ENCODE measurements at places on chromosomes 3 and 15.

DNA sequence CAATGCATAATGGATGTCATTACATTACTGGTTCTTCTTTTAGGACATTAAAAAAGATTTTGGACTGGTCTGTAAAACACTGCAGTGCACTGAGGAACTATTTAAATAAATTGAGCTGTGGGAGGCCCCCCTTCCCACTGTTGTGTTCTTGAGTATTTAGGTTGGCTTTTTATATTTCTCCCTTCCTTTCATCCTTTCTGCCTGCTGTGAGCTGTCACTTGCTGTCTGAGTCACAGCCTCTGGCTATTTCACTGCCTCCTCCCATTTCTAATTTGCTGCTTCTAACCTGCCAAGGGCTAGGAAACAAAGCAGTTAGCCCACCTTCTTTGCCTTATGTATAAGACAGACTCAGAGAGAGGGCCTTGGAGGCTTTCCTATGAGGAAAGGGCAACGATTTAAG lies 89.0 kb upstream of the FNDC3B start:
- no peak for DNase-seq

DNA sequence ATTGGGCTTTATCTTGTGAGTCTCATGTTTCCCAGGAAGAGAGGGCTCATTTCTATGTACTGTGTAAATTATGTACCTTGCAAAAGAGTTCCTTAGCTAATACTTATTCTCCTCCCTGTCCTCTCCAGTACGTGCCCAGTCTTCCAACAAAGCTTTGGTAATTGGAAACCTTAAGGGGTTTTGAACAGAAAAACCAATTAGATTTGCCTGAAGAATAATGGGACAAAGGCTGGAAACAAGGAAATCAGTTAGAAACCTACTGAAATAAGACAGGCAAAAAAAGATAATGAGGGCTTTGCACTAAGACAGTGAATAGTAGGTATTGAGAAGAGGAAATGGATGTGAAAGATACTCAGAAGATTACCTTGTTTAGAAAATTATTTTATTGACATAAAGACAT lies 82.5 kb downstream of the SPRED1 start:
- DNase-seq, result no peak

DNA sequence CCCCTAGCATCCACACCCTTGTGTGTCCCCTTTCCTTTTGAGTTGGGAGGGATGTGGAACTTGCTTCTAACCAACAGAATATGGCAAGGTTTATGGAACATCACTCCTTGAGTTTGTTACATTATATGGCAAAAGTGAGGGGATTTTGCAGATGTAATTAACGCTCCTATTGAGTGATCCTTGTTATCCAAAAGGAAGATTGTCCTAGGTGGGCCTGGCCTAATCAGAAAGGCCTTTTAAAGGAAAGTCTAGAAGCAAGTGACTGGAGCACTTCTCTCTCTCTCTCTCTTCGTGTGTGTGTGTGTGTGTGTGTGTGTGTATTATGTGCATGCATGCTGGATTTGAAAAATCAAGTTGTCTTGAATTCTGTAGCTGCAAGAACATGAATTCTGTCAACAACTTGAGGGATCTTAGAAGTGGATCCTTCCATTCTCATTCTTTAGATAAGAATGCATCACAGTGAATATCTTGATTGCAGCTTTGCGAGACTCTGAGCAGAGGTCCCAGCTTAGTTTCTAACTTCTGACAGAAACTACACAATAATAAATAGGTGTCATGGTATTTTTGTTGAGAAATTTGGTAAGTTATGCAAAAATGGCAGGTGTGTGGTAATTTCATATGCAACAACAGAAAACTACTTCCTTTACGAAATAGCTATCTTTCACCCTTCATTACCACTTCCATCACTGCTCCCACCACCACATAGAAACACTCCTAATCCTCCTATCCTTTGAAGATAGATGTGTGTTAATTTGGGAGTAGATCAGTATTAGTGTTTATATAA lies 360.9 kb upstream of the CBLB start:
- no peak for DNase-seq

DNA sequence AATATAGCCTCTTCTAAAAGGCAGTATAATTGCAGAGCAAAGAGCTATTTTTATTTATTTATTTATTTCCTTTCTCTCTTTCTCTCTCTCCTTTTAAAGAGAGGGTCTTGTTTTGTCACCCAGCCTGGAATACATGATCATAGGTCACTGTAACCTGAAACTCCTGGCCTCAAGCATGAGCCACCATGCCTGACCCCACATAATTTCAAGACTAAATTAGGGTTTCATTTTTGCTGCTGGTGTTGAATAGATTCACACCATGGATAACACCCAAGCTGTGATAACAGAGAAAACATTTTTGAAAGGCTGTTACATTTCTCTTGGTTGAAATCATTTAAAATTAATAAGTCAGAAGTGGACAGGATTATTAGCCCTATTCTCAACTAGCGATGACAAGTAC lies 131.6 kb downstream of the LEKR1 start:
- no peak for DNase-seq

GRCh38 chr3:54171509-54171908 lies 49.2 kb downstream of the CACNA2D3 start:
- no peak for DNase-seq

DNA sequence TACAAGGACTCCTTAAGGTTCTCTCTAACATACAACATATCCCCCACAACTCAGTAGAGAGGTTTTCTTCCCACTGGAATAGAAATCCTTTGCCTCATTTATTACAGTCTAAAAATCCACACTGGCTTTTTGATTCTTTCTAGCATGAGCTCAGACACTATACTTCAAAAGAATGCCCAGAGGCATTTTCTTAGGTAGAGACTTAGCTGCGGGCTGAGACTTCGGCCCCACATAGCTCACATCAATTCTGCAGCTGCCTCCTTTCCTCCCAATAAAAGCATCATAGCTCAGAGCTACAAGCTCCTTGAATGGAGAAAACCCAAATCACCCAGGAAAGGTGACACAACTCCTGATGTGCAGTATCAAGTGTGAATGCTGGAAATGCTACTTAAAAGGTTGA lies 52.4 kb downstream of the AAGAB start:
- DNase-seq, result no peak

GRCh38 chr3:114566162-114566755 lies 272.4 kb downstream of the TIGIT start:
- no peak for DNase-seq

DNA sequence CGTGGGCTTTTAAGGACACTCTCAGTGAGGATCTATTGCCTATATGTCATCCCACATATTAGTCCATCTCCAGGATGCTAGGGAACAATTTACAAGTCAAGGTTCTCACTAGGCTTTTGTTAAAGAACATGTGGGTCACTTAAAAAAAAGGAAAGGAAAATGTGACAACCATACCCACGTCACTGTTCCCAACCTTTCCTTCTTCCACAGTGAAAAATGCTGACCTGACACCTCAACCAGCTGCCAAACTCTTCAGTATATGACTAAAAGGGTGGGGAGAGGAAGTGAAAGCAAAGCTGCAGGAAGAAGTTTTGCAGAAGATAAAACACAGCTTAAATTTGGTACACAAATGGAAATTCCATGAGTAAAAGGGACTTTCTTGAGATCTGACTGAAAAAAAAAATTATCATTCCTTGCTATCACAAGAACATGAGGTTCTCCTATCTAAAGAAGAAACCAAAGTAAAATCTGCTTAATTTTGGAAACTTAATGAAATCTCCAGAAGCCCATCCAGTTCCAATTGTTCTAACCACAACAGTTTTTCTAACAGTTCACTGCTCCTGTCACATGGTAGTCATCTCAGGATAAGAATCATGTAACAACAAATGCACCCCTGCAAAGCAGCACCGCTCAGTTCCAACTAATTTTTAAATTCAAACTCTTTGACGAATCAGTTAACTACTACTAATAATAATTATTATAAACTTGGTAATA lies 117.0 kb upstream of the TSPAN3 start:
- no peak for DNase-seq

DNA sequence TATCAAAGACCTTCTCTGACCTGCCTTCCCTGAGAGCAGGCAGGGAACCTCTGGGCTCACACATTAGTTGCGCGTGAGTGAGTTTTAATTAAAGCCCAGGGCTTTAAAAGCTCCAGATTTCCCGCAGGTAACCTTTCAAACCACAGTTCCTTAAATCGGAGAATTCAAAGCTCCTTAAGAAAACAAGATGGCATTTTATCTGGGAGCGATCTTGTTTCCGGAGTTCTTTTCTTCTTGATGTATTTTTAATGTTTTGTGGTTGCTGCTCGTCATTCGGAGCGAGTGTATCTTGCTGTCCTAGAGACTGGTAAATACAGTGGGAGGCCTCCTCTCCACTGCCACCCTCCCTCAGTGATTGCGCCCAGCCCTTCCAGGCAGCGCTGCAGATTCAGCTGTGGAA lies 284.3 kb downstream of the CLSTN2 start:
- DNase-seq, result peak; percentile 10

DNA sequence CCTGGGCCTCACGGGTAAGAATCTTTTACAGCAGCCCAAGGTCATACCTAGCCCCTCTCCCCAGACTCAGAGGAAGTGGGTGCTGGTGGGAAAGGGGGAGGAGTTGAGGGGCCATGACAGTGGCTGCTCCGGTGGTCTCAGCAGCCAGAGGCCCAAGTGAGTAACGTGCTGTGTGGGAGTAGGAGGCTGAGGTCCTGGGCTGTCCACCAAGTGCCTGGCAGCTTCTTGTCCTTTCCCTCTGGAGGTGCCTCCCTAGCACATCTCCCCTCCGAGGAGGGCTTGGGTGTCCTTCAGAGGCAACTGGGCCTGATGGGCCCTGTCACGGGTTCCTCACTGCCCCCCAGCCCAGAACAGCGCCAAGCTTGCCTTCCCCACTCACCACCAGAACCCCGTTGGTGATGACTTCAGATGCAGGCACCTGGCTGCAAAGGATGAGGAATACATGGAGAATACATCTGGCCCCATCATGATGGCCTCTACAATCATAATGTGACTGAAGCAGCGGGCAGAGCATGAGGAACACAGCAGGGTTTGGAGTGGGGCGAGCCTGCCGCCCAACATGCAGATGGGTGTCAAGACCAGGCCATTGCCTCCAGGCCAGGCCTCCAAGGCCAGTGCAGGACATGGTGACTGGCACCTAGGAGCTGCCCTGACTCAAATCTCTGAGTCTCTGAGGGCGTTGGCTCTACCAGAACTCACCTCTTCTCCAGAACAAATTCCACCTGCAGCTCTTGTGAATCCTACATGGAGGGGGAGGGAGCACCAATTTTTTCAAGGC lies 3.3 kb downstream of the PLA2G4F start:
- DNase-seq, result no peak
